CD8-positive, alpha-beta memory T cell (primary cell): ENCODE measurements at places on chromosomes 2 and 18. TPM values are rescaled to one million over a fixed set of nuclear protein-coding genes. Genes with fewer than 3 reads are reported as not detected.

Gene CHPF
- 32.9 TPM for total RNA-seq

DNA sequence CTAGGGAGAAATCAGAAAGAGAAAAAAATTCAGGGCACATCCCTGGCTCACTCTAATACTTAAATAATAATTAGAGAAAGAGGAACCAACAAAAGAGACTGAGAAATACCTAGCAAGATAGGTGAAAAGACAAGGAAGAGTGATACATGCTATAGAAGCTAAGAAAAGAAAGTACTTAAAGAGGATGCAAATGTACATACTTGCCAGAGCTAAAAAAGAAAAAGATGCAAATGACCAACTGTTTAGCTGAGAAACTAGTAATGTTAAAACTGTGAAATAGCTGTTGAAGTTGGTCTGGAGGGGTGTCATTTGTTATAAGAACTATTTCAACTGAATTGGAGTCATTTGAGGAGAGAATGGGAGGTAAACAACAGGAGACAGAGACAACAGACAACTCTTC lies 412.2 kb downstream of the SPAG16 start:
- DNase-seq, result no peak

DNA sequence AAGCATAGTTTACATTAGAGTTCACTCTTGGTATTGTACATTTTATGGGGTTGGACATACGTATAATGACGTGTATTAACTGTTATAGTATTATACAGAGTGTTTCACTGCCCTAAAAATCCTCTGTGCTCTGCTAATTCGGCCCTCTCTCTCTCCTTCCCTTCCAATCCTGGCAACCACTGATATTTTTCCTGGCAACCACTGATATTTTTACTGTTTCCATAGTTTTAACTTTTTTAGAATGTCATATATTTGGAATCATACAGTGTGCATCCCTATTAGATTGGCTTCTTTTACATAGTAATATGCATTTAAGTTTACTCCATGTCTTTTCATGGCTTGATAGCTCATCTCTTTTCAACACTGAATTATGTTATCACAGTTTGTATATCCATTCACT lies 526.7 kb downstream of the RIT2 start:
- no peak for DNase-seq

Gene ABI2
- total RNA-seq, result 32.1 TPM

DNA sequence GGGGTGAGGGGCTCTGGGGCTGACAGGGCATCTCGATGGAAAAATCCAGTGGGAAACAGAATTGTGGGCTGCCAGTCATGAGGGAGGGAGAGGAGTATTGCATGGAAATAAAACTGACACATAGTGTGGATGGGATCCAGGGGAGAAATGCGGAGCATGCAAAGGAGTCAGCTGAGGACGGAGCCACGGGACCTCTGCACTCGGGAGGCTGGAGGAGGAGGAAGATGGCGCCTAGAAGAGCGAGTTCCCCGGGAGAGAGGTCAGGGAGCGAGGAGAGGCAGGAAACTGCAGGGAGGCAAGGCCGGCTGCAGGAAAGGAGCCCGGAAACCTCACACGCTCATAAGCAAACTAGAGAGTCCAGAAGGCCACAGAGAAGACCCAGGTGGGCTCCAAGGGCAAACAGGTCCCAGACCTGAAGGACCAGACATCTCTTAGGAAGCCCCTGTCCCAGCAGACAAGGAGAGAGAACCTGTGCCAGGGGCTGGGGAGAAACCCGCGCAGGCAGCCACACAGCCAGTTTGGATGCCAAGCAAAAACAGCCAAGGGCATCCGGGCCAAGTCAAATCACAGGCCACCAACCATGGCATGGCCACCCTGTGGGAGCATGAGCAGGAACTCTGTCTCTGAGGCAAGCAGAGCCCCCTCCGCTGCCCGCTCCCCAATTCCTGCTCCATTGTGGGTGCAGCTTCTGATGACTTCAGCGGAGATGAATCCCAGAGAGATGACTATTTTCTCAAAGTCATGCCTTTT lies 218.8 kb upstream of the ID2 start:
- no peak for DNase-seq

- no peak for DNase-seq
Measured at GRCh38 chr2:100222844-100223243, 80.5 kb upstream of the AFF3 start.

Gene HPCAL1
- 44.1 TPM for total RNA-seq

GRCh38 chr2:8598295-8599165 lies 83.3 kb upstream of the ID2 start:
- DNase-seq, result no peak
